ENCODE measurements at places on chromosomes 1 and 21.

- no peak for DNase-seq
These were observed 67.0 kb downstream of the EIF2B3 start for GRCh38 chr1:44919400-44919799.

DNA sequence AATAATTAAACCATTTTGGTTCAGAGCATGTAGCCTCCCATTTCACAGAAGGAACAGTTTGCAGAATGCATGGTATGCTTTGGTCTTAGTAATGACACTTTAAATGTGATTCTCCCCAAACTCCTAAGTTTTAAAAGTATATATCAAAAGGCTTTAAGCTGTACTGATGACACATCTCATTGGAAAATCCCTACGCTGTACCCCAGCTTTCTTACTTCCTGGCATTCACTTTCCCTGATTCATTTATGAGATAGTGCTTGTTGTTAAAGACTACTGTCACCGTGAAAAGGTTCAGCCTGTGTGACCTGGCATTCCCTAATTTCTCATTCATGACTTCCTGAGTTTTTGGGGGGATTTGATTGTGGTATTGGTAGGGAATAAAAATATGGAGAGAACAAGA lies 53.4 kb downstream of the MPZL1 start:
- no peak for DNase-seq

- DNase-seq: no peak
These were observed 7.6 kb downstream of the DENND2D start for GRCh38 chr1:111192658-111193519.

GRCh38 chr1:175566247-175566646 lies 177.1 kb downstream of the TNR start:
- DNase-seq: no peak

GRCh38 chr1:162193815-162194214 lies 124.3 kb downstream of the NOS1AP start:
- DNase-seq: peak; percentile 39

GRCh38 chr1:6330410-6330911 lies 63.1 kb downstream of the ACOT7 start:
- no peak for DNase-seq

- peak; percentile 85 for DNase-seq
These were observed 3.5 kb upstream of the CLEC20A start for GRCh38 chr1:178500091-178500770.

DNA sequence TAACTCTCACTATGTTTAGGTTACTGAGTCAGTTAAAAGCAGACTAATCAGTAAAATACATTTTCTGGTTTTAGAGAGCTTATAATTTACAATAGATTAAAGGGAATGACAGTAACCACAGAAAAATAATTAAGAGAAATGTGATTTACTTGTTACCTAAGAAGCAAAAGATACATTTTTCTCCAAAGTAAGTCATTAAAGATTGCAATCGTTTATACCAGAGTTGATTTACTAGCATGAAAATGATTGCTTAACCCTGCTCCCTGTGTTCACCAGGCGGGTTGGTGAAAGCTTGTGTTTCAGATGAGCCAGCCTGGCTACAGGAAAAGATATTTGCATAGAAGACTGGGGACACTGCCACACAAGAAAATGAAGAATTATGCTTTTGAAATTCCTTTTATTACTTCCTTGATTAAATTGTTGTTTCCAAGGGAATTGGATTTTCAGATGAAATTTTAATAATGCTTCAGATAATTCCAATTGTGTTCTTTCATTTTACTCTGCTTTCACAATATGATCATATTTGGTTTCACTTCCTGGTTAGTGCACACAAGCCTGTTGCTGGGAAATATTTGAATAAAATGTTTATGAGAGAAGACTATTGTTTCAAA lies 27.9 kb downstream of the LRRC8B start:
- DNase-seq: no peak

GRCh38 chr1:39474810-39475209 lies 16.6 kb upstream of the BMP8A start:
- no peak for DNase-seq

GRCh38 chr21:45029298-45029947 lies 45.0 kb upstream of the ADARB1 start:
- DNase-seq: peak; percentile 76

GRCh38 chr21:42535602-42536171 lies 22.0 kb downstream of the SLC37A1 start:
- DNase-seq: no peak

GRCh38 chr21:36717976-36718375 lies 19.1 kb downstream of the SIM2 start:
- no peak for DNase-seq

DNA sequence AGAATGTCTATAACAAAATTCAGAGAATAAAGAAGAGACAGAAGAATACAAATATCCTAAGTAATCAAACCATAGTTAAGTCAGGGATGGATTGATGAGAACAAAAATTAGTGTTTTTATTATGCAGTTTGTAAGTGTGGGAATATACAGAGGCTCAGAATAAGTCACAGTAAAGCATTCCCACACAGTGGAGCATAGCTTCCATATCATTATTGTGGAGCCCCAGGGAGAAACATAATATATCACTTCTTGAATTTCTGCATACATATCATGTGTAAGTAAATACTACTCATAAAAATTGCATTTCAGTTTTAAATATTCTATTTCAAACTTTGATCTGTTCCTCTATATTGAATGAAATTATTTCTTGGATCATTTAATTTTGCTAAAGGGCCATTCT lies 790.4 kb downstream of the PLA2G4A start:
- DNase-seq: no peak

DNA sequence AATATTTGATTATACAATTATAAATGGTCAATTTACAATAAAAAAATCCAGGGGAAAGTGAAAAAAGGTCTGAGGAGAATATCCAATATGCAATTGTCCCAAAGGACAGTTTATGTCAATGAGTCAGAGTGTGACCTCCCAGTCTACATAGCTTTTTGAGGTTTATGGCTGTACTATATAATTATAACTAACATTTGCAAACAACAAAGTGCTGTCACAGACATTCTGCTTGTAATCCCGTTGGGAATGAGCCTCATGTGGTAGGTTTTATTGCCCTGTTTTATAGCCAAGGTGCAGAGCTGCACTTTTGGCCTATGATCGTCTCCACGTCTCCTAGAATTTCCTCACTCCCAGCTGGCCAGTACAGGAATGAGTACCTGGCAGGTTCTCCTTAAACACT lies 103.8 kb downstream of the ADSS2 start:
- DNase-seq: peak; percentile 17

GRCh38 chr1:173128742-173129141 lies 78.0 kb upstream of the TNFSF18 start:
- DNase-seq: no peak

GRCh38 chr1:42214447-42214871 lies 49.9 kb upstream of the GUCA2A start:
- no peak for DNase-seq

DNA sequence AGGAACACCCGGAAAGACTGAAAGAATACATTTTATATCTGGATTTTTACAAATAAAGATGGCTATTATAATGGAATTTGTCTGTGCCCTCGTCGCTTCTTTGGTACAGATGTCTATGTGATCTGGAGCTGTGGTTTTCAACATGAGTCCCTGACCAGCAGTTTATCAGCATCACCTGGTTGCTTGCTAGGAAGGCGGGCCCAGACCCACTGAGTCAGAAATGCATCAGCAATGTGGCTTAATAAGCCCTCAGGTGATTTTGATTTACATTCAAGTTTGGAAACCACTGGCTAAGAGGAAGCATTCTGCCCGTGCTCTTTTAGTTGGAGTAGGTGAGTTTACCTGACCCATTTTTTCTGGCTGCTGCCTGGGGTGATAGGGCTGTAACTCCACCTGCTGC lies 31.7 kb downstream of the ATP1A1 start:
- DNase-seq: no peak

GRCh38 chr1:203091199-203091477 lies 5.3 kb upstream of the MYOG start:
- DNase-seq: no peak

- peak; percentile 74 for DNase-seq
These were observed 16.8 kb upstream of the ETV3 start for GRCh38 chr1:157154940-157155514.

GRCh38 chr1:3498986-3499385 lies 44.5 kb downstream of the ARHGEF16 start:
- DNase-seq: no peak

DNA sequence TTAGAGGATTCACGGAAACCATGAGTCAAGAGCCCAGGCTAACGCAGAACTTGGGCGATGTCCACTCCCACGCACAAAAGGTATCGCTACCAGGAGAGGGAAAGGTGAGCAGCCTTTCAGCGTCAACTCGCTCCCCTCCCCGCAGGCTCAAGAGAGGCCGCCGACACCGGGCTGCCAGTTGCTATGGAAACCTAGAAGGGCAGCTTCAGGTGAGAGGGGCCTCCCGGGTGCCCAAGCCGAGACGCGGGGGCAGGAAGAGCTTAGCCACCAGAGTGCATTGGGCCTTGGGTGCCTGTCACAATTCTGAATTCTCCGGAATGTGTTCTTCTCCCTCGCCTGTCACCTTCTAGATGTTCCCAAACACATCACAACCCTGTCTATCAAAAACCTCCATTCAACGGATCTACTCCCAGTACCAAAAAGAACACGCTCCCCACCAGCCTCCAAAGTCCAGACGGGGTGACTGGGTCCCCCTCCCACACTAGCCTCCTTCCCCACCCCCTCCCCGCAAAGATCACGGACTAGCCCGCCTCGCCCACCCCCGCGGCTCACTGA lies 694 bp downstream of the MEAF6 start:
- DNase-seq: peak; percentile 84

DNA sequence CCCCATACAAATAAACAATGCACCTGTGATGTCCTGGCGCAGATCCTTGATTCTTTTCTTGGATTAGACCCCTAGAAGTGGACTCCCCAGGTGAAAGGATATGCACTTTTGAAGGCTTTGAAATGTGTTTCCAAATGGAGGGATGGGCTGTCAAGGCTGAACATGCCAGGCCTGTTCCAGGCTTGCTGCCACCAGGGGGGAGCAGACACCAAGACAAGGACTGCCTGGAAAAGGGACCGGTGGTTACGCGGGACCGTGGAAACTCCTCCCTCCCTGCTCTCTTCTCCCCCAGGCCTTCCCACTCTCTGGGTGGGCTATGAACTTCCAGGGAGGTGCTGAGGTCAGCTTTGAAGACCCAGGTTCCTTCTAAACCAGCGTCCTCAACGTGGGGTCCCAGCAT lies 12.7 kb downstream of the C1QB start:
- peak; percentile 85 for DNase-seq

DNA sequence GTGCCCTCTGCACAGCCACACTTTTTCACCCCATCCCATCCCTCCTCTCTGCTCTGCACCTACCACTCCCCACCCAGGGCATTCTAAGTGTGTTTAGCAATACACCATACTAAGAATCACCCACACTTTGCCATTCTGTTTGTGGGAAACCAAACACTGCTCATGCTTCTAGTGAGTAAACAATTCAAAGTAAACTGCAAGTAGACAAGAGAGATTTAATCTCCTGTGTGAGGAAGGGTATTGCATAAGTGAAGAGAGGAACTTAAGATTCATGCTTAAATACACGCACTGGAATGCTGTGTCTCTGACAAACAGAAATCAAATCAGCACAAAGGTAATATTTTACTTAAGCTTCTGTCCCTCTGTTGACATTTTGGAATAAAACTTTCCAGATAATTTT lies 4.8 kb upstream of the EDARADD start:
- no peak for DNase-seq

DNA sequence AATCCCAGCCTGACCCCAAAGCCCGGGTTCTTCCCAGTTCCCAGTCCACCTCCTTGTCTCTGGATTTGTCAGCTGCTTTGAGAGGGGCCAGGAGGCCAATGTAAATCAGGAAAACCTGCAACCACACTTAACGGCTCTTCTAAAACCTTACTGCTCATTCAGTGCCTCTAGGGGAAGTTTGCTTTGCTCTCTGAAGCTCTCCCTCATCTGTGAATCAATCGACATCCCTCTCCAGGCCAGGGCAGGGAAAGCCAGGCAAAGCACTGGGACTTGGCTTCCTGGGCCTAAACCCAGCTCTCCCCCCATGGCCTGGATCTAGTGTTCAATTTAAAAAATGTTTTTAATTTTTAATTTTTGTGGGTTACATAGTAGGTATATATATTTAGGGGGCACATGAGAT lies 9.3 kb downstream of the NKAIN1 start:
- DNase-seq: no peak

- DNase-seq: no peak
These were observed 119.7 kb upstream of the LMO4 start for GRCh38 chr1:87208931-87209330.
